ENCODE measurements at places on chromosomes 7 and 10.

- no peak for DNase-seq
These were observed 9.0 kb upstream of the ADCYAP1R1 start for GRCh38 chr7:31043051-31043471.

DNA sequence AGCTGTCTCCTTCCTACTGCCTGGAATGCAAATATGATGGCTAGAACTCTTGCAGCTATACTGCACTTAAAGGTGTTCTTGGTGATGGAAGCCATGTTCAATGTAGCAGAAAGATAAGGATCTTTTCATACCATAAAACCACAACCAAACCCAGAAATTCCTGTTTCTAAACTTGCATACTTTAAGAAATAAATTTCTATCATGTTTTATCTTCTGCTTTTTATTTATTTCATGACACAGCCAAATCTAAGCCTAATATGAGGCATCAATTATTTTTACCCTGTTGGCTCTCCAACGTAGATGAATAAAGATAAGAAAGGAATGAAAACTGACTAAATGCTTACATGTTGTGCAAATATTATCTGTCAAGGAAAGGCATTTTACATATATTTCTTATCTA lies 224.1 kb downstream of the DOCK4 start:
- DNase-seq, result no peak

DNA sequence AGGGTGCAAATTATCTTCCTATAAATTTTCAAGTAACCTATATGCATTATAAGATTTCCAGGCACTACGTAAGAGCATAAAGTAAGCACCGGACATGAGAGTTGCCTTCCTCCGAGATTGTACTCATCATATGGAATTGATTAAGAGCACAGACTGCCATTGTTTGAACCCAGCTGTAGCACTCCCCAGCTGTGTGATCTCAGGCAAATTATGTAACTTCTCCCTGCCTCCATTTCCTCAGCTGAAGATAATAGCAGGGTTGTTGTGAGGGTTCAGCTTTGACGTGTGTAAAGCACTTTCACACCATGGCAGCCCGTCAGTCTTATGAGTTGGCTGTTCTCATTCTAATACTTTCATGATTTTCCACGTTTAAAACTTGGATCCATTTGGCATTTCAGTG lies 122.6 kb downstream of the ITIH5 start:
- DNase-seq, result no peak

GRCh38 chr10:96664563-96664962 lies 55.8 kb downstream of the PIK3AP1 start:
- no peak for DNase-seq

GRCh38 chr10:102773986-102774385 lies 30.2 kb downstream of the WBP1L start:
- no peak for DNase-seq

DNA sequence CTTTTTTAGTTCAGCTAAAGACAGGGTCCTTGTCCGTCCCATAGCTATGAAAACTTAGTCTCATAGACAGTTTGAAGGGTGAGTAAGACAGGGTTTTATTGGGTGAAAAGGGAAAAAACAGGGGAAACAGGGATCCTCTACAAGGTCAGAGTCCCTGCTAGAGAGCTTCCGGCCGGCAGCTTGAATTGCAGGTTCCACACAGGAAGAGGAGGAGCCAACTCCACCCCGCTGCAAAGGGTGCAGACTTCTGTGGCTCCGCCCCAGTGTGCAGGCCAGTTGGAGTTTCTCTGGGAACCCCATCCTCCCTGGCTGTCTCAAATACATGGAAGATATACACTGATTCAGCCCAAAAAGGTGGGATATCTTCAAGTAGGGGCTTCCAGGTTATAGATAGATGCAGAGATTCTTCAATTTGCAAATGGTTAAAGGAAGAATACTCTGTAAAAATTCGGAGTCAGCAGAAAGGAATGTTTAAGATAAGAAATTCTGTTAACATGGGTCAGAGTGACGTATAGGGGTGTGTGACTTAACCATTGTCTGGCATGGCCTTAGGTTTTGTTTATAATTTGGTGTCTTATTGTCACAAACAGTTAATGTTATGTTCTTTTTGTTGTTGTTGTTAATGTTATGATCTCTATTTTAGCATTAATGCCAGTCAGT lies 34.6 kb upstream of the HECW1 start:
- no peak for DNase-seq

Data from AML-193 (cell line).